ENCODE measurements at places on chromosomes 7 and 10.

- no peak for DNase-seq
Observed at GRCh38 chr10:107418085-107418806, 253.7 kb upstream of the SORCS1 start.

DNA sequence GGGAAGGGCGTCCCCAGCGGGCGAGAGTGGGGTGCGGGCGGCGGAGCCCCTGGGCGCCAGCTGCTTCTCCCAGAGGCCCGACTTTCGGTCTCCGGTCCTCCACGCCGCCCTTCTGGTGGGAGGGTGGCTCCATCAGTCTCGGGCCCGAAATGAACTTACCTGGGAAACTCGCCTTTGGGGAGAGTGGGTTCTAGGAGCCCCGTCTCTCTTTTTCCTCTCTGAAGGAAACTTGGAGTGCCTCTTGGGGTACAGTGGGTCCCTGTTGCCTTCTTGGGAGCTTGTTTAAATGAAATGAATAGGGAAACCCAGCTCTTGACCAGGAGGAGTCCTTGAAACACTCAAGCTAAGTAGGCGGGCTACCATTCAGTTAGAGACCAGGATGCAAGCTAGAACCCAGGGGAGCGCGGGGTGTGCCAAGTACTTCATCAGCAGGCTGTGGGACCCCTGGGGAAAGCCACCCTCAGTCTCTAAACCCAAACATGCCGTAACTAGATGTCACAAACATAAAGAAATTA is 1.3 kb downstream of the SLC26A4 start:
- DNase-seq = no peak

GRCh38 chr7:46440186-46440585 is 519.1 kb upstream of the IGFBP3 start:
- no peak for DNase-seq

DNA sequence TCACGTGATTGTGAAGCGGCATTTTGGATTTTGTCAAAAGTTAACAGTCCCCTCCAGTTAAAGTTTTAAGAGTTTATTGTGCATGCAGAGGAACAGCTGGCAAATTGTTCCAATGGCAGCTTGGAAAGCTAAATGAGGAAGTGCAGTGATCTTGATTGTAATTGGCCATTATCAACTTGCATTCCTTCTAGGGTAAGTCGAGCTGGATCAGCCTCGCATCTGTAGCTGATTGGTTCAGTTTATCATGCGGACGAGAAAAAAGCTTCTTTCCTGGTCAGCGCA is 566 bp downstream of the ZNF789 start:
- DNase-seq = peak; percentile 87

Data from GM03348 (cell line).